ENCODE measurements at places on chromosomes 11 and 22.

GRCh38 chr11:72684236-72684912 lies 10.2 kb upstream of the PDE2A start:
- DNase-seq, result no peak

DNA sequence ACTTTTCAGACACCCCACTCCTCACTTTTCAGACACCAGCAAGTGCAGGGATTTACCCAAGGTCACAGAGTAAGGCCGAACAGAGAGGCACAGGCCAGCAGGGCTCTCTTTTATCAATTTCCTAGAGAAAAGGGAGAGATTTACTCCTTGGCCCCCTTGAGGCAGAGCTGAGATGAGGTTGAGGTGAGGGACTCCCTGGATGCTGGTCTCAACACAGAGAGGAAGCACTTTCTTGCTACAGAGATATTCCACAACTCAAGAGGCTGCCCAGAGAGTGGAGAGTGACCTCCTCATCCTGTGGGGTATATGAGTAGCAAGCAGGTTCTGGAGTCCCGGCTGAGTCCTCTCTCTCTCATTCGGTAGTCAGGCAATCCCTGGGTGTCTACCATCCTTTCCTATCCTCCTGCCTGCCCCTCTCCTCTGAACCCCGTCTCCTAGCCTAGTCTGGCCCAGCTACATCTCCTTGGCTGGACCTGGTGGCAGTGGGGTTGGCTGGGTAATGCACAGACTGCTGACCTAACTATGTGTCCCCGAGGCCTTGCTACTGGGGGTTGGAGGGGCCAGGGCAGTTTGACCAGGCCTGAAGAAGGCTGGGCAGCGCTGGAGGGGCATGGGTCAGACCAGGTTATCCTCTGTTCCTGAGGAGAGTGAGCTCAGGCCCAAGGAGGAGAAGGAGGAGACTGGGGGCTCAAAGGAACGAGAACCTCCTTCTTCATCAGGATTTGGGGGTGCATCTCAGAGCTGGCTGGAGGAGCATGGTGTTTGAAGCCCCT lies 1.8 kb upstream of the ARHGEF17 start:
- DNase-seq, result no peak

DNA sequence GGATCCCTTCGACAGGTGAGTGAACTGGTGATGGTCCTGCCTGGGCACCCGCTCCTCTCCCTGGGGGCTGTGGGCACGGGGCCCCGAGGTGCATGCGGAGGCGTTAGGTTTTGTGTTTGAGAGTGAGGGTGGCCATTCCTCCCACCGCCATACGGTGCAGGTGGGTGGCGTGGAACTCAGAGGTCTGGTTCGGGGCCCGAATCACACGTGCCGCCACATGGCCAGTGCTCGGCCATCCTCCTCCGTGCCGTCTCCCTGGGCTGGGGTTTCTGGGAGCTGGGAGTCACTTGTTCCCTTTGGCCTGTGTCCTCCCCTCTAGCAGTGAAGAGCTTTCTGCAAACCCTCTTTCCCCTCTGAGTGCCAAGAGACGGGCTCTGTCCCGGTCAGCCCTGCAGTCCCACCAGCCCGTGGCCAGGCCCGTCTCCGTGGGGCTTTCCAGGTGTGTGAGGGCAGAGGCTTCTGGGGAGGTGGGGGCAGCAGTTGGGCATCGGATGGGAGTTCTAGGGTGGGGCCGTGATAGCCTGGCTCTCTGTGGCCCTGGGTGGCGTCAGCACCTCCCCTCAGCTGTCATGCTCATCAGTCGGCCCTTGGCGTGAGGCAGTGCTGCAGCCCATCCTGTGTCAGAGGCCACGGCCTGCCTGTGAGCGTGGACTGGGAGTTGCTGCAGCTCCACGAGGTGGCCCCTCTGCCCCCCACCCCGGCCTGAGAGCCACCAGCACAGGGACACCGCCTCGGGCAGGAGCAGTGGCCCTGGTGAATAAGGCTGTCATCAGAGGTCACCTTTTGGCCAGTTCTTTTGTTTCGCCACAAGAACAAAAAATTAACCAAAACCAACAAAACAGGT lies 10.2 kb downstream of the IRF7 start:
- DNase-seq, result no peak

DNA sequence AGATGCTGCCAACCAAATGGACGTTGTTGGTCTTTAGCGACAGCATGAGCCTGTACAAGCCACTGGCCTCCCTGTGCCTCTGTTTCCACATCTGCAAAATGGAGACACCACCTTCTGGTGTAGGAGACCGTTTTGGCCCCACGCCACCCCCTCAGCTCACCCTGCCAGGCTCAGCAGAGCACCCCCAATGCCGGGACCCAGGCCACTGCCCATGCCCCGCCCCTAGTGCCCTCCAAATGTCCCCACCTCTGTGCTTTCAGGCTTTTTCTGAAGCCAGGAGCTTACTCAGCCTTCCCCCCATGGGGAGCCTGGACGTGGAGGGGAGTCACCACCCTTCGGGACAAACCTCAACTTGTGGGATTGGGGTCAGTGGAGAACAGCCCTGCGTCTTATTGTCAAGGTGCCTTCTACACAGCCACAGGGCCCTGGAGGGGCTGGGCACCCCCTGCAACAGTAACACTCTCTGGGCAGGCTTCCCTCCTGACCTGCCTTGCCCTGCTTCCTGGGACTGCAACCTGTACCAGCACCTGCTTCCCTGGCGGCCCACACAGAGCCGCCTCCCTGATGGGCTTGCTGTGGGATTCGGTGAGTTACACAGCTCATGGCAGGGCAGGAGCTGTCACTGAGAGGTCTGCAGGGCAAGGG lies 24.6 kb upstream of the RTL6 start:
- no peak for DNase-seq

- DNase-seq, result peak; percentile 57
These were observed 3.3 kb upstream of the KCNJ11 start for GRCh38 chr11:17391493-17392355.

DNA sequence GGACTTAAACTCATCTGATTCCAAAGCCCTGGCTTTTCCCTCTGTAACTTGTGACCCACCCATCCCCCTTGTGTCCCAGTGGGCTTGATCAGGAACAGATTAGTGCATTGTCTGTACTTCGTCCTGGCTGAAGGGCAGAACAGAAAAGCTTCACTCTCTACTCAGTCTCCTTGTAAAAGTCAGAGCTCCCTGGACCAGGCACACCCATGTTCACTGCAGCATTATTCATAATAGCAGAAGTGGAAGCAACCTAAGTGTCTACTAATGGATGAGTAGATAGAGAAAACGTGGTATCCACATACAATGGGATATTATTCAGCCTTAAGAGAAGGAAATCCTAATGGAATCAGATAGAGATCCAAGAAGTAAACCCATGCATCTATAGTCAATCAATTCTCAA lies 20.7 kb downstream of the DRD2 start:
- DNase-seq, result no peak

DNA sequence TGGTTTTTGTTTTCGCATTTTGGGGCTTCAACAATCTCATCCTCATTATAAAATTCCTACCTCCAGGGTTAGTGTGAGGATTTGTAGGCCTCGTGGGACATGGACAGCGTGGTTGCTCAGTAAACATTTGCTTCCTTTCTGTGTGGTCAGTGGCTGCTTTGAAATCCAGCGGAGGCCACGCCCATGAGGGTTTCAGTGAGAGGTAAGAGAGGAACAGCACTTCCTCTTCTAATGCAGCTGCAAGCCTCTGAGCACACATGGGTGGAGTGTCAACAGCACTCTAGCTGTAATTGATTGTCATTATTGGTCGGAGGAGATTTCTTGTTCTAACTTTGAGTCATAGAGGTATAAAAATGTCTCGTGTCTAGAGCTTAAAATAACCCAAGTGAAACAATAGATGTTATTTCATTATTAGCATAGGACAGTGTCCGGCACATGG lies 6.0 kb upstream of the ARHGAP42 start:
- peak; percentile 66 for DNase-seq

DNA sequence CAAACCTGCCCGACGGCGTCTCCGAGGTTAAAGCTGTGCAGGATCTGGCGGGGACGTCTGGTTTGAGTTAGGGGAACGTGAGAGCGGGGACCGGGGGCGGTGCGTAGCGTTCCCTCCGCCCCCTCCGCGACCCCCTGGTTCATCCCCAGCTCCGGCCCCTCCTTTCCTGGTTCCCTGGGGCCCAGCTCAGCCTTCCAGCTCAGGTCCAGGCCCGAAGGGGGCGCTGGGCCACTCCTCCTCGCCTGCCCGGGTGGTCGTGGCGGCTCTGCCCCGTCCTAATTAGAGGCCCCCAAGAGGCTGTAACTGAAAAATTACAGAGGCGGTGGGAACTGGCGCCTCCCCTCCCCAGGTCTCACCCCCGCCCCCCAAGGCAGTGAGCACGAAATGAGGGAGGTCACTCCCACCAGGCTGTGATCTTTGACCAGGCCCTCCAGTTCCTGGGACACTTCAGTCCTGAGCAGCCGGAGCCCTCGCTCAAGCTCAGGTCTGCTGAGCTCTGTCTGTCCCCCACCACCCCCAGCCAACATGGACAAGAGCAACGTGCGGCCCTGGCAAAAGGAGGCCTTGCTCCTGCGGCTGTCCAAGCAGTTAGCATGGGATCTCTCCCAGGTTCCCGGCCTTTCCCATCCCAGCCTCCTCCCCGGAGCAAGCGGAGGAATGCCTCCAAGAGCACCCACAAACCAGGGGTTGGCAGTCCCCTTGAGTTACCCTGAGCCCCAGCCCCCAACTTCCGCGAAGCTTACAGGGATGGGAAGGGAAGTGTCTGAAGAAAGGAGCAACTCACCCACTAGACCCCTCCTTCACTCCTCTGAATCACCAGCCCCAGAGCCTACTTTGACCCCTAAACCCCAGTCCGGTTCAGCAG lies 3.3 kb downstream of the CD248 start:
- no peak for DNase-seq

DNA sequence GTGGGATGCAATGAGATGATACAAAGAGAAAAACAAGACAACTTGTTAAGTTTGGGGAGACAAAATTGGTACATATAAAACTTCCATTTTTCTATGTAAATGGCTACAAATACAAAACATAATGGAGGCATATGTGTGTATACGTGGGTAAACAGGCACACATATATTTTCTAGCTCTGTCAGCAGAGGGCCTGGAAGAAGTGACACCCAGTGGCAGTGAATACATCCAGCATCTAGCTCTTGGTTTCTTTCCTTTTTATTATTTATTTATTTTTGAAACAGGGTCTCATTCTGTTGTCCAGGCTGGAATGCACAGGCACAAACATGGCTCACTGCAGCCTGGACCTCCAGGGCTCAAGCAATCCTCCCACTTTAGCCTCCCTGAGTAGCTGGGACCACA lies 5.0 kb upstream of the RASL10A start:
- no peak for DNase-seq

GRCh38 chr22:49962751-49963646 lies 2.4 kb downstream of the PIM3 start:
- DNase-seq, result no peak

DNA sequence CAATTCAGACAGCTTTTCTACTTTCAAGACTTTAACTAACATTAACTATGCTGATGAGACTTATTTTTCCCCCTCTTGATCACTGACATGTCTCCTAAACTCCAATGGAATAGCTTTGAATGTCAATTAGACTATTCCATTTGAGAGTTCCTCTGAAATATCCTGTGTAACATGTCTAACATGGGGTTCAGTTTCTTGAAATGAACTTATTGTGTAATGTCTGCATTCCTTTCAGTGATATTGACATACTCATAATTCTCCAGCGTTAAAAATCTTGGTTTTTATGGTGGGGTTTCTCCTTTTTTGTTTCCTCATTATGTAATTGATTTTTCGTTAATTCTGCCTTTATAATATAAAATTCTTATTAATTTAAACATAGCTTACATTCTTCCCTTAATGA lies 37.7 kb upstream of the SPTBN2 start:
- no peak for DNase-seq

Data from NCI-H2029 treated with DMSO at 0.1 percent for 48 hours (cell line).